ENCODE measurements at places on chromosomes 4 and X. TPM values are rescaled to one million over a fixed set of nuclear protein-coding genes. Genes with fewer than 3 reads are reported as not detected.

CT45A5 gene
- not detected for total RNA-seq

CDKL2 gene
- not detected for total RNA-seq

GPRASP3 gene
- 0.86 TPM for total RNA-seq

GLRB gene
- total RNA-seq: 9.4 TPM

ZFP92 gene
- 2.0 TPM for total RNA-seq

DMP1 gene
- not detected for total RNA-seq

RBMXL3 gene
- total RNA-seq: not detected

COX18 gene
- total RNA-seq: 21.8 TPM

PTPN13 gene
- total RNA-seq: 5.9 TPM

CHIC2 gene
- total RNA-seq: 37.9 TPM

TRIM75 gene
- not detected for total RNA-seq

VSIG4 gene
- not detected for total RNA-seq

SHOX gene
- not detected for total RNA-seq

ARX gene
- total RNA-seq: 0.03 TPM

CYP2U1 gene
- total RNA-seq: 13.1 TPM

KANTR gene
- total RNA-seq: 4.4 TPM

ZCCHC12 gene
- not detected for total RNA-seq

RNF150 gene
- 4.9 TPM for total RNA-seq

GLRA2 gene
- total RNA-seq: not detected

CENPC gene
- 7.2 TPM for total RNA-seq

SEPSECS gene
- 10.0 TPM for total RNA-seq

ARMCX5 gene
- total RNA-seq: 10.8 TPM

RASL11B gene
- total RNA-seq: not detected

MAOB gene
- not detected for total RNA-seq

All from A172 (cell line).